Lung microvascular endothelial cell (primary cell): ENCODE measurements at places on chromosomes 7 and 10. TPM values are rescaled to one million over a fixed set of nuclear protein-coding genes. Genes with fewer than 3 reads are reported as not detected.

SCIN gene
- not detected in 2 replicates for total RNA-seq

GRCh38 chr10:105189463-105189800 lies 548.3 kb downstream of the SORCS3 start:
- DNase-seq, result no peak

GRCh38 chr10:47348138-47348651 lies at the start of gene RBP3:
RBP3 (plus strand) TSS chr10:47348363; CDS start chr10:47348485, 122 bp downstream.
- DNase-seq, result no peak

HMX3 gene
- not detected in 2 replicates for total RNA-seq

HOXA11 gene
- 0.22 TPM in 1 of 2 replicates, not detected in the other for total RNA-seq

CXCL12 gene
- 1.3 and 7.1 TPM in 2 replicates for total RNA-seq

ASB15 gene
- total RNA-seq, result not detected in 2 replicates

- no peak for DNase-seq
These were observed 338.6 kb upstream of the SEMA3A start for GRCh38 chr7:84533182-84533581.

DNA sequence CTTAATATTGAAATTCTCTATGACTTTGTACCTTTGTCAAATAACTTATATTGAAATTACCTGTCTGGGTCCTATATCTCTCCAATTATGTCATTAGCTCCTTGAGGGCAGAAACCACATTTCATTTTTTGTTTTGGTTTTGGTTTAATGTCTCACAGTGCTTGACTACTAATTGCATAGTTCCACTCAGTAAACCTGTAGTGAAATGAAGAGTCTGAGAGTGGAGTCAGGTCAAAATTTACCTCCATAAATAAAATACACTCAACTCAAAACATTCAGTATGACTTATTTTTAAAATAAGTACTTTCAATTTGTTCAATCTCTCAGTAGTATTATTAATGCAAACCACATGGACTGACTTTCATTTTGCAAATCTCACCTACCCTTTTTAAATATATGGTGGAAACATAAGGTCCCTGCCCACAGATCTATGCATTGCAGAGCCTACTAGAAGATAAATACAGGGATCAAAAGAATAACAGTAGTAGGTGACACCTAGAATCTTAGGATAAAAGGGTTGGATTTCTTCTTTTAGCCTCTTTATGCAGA lies 32.5 kb downstream of the PDE1C start:
- no peak for DNase-seq

- no peak for DNase-seq
These were observed 20.1 kb downstream of the TMEM168 start for GRCh38 chr7:112770051-112770450.

DNA sequence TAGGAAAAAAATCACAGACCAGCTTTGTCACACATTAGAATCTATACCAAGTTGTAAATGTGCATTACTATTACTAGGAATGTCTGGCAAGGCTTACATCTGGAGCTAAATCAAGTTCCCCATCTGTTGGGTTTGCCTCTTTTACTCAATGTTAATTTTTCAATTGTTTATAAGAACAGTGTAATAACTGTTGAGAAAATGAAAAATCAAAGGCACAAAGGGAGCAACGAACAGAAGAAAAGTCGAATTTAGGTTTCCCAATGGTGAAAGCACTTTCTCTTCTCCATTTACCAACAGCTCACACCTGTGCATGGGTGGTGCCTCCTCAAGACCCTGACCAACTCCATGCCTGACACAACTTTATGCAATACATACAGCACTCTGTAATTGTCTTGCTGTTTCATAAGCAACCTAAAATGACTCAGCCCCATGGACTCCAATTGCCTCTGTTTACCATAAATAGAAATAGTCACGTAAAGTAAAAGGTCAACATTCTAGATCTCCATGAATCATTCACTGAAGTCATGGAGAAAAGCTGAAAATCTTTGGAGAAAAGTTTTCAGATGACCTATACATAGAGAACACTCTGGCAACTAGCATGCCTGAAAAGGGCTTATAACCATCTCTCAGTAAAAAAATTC lies 95.5 kb upstream of the KCNIP2 start:
- DNase-seq, result peak; percentile 90

DNA sequence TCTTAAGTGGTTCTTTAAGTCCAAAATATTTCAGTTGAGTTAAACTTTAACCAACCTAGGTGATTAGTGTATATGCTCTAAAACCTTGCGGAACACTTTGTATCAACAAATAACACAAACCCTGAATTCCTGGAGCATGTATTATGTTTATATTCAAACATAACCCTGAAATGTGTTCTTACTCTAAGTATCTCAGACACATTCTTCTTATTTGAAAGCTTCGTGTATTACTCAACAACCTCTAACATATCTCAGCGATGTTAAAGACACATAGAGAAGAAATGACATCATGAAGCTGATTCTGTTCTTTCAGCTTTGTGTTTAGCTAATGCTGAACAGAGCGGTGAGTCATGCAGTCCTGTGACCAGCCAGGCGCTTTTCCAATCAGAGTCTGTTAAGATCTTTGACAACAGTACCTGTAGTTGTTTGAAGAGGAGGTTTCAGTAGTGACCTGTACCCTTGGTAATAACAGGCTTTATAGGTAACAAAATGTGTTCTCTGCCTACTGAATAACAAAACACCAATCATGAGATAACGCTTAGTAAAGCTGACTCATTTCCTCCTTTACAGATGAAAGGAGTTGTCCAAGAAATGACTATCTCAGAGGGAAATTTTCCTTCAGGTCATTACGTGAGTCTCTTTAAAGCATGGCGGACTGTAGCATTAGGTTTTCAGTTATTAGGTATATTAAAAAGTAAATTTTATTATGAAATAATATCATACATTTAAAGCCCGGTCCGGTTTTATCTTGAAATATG lies 67.3 kb upstream of the KLF6 start:
- DNase-seq, result peak; percentile 98

- DNase-seq, result no peak
These were observed 10.6 kb upstream of the ARID5B start for GRCh38 chr10:61890881-61891409.

CPSF4 gene
- 16.3 and 17.4 TPM in 2 replicates for total RNA-seq

DNA sequence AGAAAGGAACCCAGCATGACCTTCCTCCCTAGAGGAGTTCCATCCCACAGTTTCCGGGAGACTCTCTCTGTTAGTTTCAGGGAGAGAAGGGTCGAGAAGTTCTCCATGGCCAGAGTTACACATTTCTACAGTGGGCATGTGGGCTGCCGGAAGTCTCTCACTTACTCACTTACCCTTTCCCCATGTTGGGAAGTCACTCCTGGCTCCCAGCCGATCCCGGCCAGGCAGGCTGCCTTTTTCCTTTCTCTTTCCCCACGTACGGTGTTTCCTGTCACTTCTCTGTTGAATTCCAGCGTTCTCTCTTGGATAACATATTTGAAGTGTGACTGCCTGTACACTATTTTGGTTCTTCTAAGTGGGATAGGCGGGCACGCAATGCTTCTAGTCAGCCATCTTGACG lies 3.5 kb downstream of the TEX36 start:
- DNase-seq, result peak; percentile 68

PGAM1 gene
- 209 and 215 TPM in 2 replicates for total RNA-seq

DNA sequence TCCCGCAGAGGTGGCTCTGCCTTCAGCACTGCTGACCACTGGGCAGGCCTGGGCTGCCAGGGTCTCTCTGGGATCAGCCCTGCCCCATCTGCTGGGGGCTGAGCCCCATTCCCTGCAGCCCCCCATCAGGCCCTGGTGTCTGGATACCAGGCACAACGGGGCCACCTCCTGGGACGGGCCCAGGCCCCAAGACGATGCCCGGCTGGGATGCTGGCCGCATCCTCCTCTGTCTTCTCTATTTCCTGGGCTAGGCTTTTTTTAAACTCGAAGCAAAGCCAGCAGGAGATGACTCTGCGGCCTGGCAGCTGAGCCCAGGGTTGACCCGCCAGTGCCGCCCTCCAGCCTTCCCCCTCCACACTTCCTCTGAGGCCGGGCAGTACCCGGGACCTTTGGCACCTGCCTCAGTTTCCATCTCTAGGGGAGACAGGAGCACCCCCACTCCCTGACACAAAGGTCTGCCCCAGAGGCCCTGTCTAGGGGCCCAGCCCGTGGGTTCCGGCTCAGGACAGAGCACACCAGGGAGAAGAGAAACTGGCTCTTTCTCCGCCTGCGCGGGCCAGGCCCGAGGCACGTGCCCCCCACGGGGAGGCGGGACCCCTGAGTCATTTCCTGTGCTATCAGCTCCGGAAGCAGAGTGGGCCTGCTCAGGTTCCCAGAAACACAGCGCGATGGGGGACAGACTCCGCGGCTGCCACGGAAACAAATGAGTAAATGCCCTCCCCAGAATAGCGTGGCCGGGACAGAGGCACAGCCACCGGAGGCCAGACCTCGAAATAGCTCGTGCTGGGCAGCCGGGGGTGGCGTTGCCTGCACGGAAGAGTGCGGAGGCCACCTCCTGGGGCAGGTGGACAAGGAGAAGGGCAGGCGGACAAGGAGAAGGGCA lies 84.6 kb upstream of the PDGFA start:
- peak; percentile 99 for DNase-seq

- DNase-seq, result peak; percentile 79
These were observed 55.7 kb upstream of the OGDHL start for GRCh38 chr10:49817845-49818244.

GRCh38 chr10:112433136-112433535 lies 13.6 kb downstream of the ZDHHC6 start:
- no peak for DNase-seq

- no peak for DNase-seq
These were observed 89.3 kb downstream of the NPSR1 start for GRCh38 chr7:34747176-34747781.

- no peak for DNase-seq
These were observed 2.5 kb upstream of the TRPV5 start for GRCh38 chr7:142935941-142936565.

ACTL6B gene
- total RNA-seq, result not detected in 2 replicates

DNA sequence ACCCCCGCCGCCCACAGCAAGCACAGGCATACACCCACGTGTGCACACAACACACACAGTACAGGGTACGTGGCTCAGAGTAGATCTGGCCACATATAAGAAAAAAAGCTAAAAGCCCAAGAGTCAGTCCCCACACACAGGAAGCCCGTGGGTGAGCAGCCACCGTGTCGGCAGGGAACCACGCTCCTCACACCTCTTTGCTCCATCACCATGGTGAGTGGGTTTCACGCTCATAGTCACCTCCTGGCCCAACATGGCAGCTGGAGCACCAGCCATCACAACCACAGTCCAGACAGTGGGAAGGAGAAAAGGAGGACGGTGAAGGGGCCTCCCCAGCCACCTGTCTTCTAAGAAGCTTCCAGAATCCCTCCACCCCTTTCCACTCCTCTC lies 76.0 kb upstream of the PDGFA start:
- no peak for DNase-seq

GRCh38 chr10:46040004-46040403 lies 6.1 kb downstream of the MSMB start:
- no peak for DNase-seq

A1CF gene
- not detected in 2 replicates for total RNA-seq

DNA sequence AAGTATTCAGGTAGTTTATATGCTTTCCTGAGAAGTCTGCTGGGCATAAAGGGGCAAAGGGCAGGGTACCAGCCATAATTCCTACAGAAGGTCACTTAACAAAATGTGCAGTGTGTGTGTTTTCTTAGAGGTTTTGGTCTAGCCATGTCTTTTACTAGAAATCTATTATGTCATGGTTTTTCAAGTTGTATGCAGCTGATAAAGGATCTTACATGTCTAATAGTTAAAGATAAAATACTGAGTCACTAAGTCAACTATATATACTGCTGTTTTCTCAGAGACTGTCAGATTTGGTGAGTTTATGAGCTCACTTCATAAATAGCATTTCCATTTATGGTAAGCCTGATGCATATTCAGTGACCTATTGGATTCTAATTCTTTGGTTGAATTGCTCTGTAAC lies 7.7 kb downstream of the CASP2 start:
- no peak for DNase-seq

- no peak for DNase-seq
These were observed 348.9 kb downstream of the ARL4A start for GRCh38 chr7:13036256-13036780.

GRCh38 chr10:112744181-112745096 lies 205.6 kb upstream of the TCF7L2 start:
- no peak for DNase-seq

DNA sequence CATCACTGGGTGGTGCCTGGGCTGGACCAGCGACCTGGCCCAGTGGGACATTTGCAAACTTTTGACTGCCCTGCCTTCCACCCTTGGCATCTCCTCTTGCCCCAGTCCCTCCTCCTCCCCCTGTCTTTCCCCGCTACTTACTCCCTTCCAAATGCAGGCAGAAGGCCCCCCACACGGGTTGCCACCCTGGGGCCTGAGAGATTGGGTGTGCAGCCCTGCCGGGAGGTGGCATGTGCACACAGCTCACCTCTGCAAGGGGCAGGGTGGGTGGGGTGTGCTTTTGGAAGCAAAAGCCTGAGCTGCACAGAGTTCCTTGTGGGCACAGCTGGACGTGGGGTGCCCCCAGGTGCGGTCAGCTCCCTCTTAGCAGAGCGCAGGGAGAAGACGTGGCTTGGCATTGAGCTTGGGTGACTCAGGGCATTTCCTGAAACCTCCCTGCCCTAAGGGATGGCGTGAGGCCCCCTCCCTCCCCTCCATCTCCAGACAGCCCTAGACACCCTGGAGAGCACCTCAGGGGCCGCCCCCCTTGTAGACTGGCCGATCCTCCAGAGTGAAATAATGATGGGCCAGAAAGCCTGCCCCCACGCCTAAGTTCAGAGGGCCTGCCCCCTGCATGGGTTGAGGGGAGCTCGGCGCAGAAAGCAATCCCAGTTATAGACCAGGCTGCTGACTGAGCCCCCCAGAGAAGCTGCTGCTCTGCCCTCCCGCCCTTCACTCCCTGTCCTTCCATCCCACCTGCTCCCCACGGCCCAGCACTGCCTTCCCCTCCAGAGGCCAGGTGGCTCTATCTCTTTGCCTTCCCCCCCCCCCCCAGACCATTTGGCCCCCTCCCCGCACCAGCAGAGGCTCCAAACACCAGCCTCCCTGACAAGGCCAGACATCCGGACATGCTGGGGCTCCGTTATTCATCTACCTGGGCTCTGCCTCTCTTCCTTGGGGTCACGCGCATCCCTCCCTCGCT lies 2.3 kb upstream of the SHH start:
- DNase-seq, result no peak

GRCh38 chr10:50422259-50422658 lies 170.9 kb upstream of the ASAH2 start:
- peak; percentile 61 for DNase-seq

GRB10 gene
- 59.9 and 70.4 TPM in 2 replicates for total RNA-seq

GCC1 gene
- total RNA-seq, result 13.5 and 22.8 TPM in 2 replicates

CLRN3 gene
- total RNA-seq, result 0.20 and 0.22 TPM in 2 replicates

GIMAP8 gene
- 88.7 and 137 TPM in 2 replicates for total RNA-seq
